ENCODE measurements at places on chromosomes 6 and 20.

DNA sequence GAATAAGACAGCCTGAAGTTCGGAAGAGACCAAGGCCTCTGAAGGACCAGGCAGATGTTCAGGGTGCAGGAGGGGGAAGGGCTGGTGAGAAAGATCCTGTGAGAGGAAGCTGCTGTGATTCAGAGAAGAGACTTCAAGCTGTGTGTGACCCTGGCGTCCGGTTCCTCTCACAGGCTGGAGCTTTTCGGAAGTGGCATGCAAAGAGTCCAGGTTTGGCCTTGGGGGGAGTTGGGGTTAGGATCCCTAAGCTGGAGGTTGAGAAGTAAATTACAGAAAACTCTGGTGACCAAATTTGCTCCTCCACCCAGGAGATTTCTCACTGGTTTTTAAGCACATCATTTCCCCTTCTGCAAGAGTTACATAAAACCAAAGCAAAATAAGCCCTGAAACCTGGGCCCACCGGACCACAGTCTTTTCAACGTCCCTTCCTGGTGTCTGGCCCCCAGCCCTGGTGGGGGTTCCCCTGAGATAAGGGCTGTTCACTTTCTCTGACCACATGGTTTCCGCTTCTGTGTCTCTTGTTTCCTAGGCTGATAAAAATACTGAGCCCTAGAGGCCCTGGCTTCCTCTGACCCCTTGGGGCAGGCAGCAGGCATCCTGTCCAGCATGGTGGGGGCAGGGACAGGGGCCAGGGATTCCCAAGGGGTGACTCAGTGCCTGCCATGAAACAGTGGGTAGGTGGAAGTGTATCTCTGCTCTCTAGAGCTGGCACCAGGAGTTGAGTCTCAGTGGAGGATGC is 12.0 kb upstream of the LTA start:
- no peak for DNase-seq

DNA sequence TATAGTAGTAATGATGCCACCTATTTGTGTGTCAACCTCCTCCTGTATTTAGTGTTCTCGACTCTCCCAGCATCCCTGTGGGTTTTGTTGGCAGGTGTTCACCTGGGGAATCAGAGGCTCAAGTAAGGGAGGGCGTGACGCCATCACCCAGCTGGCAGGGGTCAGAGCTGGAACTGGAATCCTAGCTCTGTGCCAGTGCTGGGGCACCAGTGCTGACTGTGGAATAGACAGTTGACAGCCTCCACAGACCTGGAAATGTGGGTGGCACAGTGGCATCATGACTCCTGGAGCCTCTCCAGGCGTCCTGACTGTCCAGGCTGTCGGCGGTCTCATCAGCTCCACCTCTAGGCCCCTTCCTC is 102.8 kb downstream of the SYCP2 start:
- no peak for DNase-seq

GRCh38 chr6:37549154-37549553 is 49.5 kb upstream of the CCDC167 start:
- DNase-seq: no peak

GRCh38 chr6:74357321-74357720 is 661.3 kb downstream of the CD109 start:
- DNase-seq: no peak

DNA sequence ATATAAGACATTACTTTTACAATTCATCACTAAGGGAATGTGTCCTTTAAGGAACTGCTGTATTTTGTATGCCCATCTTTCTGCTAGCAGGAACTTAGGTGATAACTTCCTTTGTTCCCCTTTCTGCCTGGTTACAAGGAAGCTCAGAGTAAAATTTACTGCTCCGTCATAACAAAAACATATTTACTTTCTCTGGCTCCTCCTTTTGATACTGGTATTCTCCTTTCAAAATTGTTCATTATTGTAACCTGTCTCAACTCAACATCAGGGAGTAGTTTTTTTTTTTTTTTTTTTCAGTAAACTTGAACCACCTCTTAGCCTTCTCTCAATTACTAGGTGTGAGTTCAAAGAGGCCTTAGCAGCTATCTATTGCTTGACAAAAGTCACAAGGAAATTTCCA is 37.1 kb downstream of the RIPOR2 start:
- no peak for DNase-seq

DNA sequence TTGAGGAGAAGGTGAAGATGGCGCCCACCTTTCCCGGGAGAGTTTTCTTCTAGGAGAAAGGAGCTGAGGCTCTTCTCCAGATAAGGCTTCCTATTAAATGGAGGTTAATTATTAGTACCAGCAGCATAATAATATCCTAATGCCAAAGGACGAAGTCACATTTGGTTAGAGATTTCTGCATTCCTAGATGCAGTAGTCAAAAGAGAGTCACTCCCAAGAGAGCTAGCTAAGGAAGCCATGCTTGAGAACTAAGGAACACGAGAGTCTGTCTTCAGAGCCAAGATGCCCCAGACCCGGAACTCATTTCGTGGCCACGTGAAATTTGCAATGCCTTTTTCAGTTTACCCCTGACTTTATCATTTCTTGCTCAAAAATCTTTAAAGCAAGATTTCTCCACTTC is 132.7 kb downstream of the TSHZ2 start:
- no peak for DNase-seq

- no peak for DNase-seq
Observed at GRCh38 chr6:95576998-95577303, 384 bp upstream of the MANEA start.

DNA sequence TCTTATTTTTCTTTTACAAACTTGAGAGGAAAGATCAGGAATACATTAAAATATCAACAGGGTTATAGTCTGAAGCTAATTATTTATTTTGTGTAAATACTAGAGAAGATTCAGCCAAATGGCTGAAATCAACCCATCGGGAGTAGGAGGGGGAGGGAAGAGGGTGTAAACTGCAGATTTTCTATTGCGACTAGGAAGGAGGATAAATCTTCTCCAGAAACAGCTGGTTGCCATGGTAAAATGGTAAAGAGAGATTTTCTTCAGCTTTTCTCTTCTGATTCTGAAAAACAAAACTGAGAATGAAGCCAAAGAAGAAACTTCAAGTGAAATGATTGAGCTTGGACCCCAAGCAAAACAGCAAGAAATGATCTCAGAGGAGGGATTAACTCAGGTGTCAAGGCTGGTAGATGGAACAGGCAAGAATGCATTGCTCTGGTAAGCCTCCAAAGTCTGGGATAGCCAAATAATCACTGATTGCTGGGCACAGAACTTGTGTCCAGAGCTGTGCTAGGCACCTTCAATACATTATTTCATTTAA is 193.5 kb upstream of the SPTLC3 start:
- peak; percentile 70 for DNase-seq

DNA sequence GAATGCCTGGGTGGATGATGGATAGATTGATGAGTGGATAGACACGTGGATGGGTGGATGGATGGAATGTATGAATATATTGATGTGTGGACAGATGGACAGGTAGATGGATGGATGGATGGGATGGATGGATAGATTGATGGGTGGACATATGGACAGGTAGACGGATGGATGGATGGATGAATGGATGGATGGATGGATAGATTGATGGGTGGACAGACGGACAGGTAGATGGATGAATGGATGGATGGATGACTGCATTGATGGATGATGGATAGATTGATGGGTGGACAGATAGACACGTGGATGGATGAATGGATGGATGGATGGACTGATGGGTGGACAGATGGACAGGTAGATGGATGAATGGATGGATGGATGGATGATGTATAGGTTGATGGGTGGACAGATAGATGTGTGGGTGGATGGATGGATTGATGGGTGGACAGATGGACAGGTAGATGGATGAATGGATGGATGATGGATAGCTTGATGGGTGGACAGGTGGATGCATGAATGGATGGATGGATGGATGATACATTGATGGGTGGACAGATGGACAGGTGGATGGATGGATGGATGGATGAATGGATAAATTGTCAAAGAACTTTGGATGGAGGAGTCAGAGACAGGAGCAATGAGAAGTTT is 171.4 kb upstream of the AFDN start:
- DNase-seq: no peak

DNA sequence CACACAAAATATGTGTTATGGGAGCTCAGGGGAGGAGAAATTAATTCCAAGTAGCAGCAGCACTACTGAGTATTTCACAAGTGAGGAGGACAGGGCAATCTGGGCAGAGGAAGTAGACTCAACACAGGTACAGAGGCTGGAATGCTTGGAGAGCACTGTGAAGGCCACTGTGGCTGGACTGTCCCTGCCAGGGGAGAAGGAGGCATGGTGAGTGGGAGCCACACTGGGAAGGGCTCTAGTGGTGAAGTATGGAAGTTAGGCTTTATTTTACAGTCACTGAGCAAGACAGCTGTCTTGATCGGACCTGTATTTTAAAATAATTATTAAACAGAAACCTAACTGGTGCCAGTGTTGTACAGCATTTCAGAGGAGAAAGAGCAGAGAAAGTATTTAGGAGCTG is 28.8 kb downstream of the FAM229B start:
- DNase-seq: no peak

DNA sequence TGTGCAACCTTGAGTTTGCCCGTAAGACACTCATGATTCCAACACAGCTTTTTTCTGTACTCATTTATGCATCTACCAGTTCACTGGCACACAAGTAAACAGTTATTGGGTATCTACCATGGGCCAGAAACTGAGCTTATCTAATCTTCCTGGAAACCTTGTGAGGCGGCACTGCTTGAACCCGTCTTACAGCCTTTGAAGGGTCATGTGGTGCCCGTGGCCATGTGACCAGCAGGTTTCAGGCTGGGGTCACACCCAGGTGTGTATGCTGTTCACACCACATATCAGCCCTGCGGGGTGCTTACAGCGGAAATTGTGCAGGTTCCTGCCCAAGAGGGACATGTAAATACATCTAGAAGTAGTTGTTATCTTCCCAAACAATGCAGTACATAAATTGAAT is 6.1 kb downstream of the THBD start:
- no peak for DNase-seq

DNA sequence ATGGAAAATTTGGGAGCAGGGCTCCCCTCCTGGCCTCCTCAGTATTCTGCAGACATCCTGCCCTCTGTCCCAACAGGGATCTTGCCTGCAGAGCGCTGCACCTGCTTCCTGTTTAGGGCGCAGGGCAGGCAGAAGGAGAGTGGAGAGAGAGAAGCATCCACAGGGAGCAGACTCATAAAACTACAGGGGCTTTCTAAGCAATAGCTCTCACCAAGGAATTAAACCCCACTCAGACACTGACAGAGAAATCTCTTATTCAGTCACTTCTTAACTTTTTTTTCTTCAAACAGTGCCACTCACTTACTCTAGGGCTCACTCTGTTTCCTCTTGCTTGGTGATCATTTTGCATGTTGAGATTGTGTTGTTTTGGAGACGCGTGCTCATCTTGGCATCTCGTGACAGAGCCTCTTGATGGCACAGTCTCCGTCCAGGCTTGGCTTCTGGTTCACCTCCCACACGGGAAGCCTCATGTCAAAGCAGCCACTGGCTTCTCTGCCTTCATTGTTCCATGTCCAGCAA is 153.1 kb upstream of the INSM1 start:
- DNase-seq: no peak

GRCh38 chr6:46103441-46104115 is 26.2 kb upstream of the ENPP4 start:
- DNase-seq: no peak

GRCh38 chr20:50121858-50122271 is 8.9 kb upstream of the UBE2V1 start:
- DNase-seq: peak; percentile 44

- no peak for DNase-seq
Observed at GRCh38 chr6:155314773-155315515, 660 bp upstream of the TFB1M start.

DNA sequence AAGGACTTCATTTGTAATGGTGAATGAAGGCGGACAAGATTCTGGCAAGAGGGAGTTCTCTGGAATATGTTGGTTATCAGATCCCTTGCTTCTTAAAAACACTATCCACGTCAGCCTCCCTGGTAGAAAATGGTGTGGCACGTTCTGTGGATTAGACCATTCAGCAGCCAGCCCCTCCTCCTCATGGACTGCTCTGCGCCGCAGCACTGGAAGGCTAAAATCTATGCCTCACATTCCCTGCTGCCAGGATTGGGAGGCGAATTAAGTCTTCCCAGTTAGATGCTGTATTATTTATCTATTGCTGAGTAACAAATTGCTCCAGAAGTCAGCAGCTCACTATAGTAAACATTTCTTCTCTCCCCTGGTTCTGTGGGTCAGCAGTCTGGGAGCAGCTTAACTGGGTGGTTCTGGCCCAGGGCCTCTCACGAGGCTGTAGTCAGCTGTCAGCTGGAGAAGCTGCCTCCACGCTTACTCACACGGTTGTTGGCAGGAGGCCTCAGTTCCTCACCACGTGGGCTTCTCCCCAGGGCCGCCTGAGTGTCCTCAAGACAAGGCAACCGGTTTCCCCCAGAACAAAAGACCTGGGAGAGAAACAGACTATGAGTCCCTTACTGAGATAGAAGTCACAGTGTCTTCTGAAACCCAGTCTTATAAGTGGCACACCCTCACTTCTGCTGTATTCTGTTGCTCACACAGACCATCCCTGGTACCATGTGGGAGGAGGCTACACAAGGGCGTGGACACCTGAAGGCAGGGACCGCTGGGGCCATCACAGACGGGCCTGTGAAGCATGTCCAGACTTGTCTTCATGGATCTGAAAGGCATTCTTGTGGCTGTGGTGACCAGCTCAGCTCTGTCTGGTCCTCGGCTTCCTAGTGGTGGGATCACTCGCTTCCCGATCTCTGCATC is 101.0 kb downstream of the NRN1 start:
- DNase-seq: peak; percentile 65
